Stimulated activated CD4-positive, alpha-beta T cell treated with anti-CD3 and anti-CD28 coated beads, Interleukin-4, amount 100 ng/mL, for 24 hours (primary cell): ENCODE measurements at places on chromosomes 2 and 18.

GRCh38 chr18:56003009-56003719 lies 415.2 kb upstream of the TCF4 start:
- no peak for DNase-seq

DNA sequence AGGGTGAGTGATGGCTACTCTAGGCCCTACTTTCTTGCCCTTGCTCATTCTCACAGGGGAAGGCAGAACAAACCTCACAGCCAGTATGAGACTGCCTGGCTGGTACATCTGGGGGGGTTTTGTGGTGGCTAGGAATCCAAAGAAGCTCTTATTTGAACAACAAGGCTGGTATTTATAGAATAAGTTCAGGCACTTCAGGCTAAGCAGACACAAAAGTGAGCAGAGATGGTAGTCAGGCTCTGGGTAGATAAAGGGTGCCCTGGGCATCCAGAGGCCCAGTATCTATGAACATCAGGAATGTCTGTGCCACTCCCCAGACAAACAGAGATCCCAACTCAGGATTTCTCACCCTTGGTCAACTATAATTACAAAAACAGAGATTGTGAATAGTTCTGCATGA lies 57.2 kb upstream of the RTN4 start:
- no peak for DNase-seq

DNA sequence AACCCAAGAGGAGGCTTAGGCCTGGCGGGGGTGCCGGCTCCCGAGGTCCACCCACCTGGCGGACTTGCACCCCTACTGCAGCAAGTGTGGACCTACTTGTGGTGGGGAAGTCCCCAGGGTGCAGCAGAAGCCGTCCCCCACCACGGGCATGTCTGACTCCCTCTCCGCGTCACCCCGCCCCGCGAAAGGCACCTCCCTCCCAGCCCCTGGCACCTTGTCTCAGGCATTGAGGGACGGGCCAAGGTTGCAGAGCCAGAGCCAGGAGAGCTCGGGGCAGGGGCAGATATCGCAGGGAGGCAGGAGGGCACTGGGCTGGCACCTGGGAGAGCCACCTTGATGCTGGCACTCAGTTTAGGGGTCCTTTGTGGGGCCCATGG lies 19.0 kb downstream of the CROCC2 start:
- DNase-seq: no peak

DNA sequence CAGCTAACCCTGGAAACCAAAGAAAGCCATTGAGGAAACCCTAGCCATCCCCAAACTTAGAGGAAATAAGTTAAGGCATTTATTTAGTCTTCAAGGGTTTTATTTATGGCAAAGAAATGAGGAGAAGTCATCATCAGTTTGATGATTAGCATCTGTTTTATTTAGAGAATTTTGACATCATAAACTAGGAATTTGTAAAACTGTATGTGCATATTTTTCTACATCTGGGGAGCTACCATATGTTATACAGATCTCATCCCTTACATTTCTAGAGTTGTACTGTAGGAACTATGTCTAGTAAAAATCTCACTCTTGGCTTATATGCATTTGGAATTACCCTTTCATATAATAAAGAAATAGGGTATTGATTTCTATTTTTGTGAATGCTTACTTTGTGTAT lies 48.7 kb downstream of the FMNL2 start:
- DNase-seq: no peak

DNA sequence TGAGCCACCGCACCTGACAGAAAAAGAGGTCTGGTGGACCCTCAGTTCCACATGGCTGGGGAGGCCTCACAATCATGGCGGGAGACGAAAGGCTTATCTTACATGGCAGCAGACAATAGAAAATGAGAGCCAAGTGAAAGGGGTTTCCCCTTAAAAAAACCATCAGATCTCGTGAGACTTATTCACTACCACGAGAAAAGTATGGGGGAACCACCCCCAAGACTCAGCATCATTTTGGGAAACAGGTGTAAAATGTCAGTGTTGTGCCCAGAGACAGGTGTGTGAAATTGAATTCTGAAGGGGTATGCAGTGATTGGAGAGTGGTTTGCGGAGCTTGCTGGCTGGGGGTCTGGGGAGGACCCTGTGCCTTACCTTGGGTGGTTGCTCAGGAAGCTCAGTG lies 4.6 kb upstream of the D2HGDH start:
- DNase-seq: no peak

GRCh38 chr18:31498574-31499524 lies 872 bp downstream of the DSG2 start:
- no peak for DNase-seq

DNA sequence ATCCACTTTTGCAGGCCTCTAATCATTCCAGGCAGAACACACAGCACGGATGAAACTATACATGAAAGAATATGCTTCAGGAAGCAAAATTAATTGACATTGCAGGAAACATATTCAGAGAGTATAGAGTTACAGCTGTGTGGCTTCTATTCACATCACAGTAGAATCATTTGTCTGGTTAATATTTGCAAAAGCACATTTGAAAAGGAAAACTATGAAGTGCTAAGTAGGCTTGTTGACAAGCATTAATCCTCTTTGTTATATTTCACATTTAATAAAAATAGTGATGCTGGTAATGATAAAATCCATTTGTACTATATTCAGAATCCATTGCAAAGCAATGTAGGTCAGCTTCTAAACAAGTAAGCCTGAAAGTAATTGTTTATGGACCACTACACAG lies 32.2 kb upstream of the PIK3C3 start:
- no peak for DNase-seq

GRCh38 chr2:145324748-145325147 lies 804.8 kb upstream of the ZEB2 start:
- no peak for DNase-seq

DNA sequence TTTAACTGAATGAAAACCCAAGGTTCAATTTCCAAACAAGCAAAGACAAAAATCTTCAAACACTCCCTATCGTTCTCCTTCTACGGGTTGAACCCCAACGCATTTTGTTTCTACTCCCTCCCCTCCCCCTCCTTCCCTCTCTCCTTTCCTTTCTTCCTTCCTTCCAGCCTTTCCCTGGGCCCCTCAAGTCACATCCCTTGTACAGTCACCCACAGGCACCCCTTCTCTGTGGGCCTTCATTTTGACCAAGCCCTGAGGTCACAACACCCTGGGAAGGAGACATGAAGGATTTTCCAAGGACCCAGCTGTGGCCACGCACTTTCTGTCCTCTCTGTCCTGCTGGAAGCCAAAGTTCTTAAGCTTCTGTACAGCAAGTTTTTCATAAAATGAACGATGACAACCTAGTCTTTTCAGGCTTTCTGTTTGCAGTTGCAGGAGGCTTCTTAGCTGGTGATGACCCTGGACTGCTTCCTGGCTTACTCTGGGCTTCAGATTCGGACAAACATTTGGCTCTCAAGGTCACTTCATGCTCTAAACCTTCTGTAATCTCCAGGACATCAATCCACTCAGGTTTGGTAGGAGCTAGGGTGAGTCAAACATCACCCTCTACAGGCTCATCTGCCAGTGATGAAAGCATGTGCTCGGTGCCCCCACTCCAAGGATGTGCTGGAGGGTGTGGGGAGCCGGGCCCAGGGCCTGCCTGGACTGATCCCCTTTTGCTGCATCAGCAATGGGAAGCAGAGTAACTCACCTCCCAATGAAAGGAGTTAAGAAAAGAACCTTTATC lies 25.5 kb downstream of the TMEM247 start:
- no peak for DNase-seq

DNA sequence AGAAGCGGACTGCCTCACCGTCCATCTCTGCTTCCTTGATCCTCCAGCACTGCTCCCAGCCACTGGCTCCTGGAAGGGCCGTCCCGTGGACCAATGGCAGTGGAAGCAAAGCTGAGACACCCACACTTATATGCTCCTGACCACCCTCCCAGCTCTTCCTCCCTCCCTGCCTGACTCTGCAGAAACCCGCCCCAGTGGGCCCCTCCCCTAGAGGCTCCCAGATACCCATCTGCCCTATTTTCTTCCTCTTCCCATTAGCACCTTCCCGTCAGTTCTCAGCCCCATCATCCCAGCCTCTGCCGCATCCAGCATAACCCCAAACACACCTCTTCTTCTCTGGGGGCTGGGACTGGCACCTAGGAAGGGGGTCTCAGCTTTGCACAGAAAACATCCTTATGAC lies at the start of gene CLEC4F:
TSS of gene CLEC4F (minus strand) at position 101 of the 400 bp plus-strand sequence. CDS start at position 25, 76 bp downstream.
- DNase-seq: no peak

GRCh38 chr2:10375570-10376281 lies 72.4 kb downstream of the ODC1 start:
- peak; percentile 46 for DNase-seq

- no peak for DNase-seq
Observed at GRCh38 chr2:115874427-115874826, 1432.0 kb downstream of the DPP10 start.

DNA sequence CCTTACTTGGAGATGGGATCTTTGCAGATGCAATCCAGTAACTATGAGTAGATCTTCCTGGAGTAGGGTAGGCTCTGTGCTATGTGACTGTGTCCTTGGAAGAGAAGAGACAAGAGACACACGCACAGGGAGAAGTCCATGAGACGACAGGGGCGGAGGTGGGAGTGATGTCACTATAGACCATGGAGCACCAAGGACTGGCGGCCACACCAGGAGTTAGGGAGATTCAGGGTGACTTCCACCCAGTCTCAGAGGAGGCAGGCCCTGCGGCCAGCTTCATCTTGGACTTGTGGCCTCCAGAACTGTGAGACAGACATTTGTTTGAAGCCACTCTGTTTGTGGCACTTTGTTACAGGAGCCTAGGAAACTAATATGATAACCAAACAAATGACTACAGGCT lies 177.8 kb downstream of the INHBB start:
- no peak for DNase-seq

DNA sequence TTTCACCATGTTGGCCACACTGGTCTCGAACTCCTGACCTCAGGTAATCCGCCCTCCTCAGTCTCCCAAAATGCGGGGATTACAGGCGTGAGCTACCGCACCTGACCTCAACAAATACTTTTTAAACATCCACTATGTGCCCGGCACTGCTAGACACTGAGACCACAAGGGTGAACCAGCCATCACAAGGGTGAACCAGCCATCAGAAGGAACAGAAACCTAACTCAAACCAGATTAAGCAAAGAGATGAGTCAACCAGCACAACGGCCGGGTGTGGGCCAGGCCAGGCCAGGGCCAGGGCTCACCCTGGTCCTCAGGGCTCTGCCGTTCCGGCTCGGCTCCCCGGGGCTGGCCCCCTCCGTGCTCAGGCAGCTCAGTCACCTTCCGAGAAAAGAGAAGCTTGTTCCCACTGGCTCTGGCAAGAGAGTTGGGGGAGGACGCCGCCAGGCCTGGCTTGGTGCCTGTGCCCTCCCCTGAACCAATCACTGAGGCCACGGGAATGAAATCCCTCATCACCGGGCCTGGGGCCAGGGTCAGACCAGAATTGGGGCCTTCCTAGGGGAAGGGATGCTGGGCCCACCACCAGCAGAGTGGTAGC lies 4.4 kb downstream of the TEX44 start:
- DNase-seq: no peak

DNA sequence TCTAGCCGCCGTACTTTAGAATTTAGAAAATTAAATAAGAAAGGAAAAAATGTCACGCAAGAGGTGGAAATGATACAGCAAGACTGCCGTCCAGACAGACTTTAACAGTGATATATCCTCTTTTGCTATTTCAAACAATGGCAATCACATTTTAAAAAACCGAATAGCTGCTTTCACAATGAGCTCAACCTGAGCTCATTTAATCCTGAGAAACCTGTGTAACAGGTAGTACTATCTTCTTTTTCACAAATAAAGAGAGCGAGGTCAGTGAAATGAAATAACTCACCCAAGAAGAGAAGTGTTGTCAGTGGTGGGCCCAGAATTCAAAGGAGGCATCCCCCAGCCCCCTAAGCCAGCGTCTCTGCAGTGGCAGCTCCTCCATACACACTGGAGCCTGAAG lies 60.7 kb upstream of the DAPL1 start:
- no peak for DNase-seq

DNA sequence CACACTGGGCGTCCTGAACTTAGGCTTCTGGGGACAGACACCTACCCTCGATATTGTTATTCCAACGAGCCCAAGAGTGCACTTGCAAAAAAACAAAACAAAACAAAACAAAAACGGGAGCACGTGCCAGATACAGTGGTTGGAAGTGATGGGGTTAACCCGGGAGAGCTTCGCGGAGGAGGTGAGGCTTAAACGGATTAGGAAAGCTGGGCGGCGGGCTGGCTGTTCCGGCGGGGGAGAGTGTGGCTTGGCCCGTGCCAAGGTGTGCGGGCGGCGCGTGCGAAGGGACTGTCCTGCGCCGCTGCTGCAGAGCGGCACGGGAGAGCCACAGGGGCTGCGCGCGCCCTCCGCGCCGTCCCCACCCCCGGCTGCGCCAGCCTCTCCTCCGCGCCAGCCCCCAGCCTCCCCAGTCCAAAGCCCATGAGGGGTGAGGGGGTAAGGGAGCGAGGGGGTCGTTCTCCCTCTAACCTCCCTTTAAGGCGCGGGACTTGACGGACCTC lies 1.5 kb upstream of the SLC30A3 start:
- no peak for DNase-seq

GRCh38 chr18:70982292-70982691 lies 693.4 kb downstream of the SOCS6 start:
- no peak for DNase-seq

DNA sequence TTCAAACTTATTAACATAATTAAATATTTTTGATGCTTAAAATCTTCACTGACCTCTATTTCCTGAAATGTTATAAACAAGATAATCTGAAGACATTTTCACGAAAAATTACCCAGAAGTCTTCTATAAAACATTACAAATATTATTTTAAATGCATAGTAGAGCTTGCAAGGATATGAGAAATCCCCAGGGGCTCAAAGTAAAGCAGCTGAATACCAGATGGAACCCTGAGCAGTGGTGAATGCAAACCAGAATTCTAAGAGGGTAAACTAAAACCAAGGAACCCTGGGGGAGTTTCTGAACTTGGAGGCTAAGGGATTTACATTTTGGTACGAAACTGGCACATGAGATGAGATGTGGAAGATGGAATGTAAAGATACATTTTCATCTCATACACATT lies 83.6 kb downstream of the FSHR start:
- DNase-seq: no peak

DNA sequence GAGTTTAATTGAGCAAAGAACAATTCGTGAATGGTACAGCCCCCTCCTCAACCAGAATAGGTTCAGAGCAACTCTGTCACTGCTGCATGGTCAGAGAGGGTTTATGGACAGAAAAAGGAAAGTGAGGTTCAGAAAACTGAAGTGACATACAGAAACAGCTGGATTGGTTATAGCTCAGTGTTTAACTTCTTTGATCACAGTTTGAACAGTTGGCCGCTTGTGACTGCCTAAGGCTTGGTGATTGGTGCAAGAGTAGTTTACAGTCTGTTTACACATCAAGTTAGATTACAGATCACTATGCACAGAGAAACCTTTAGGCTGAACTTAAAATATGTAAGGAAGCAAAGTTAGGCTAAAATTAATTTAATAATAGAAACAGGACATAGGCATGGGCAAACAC lies 459.2 kb downstream of the KCNJ3 start:
- no peak for DNase-seq
